ENCODE measurements at places on chromosomes 2 and 18. TPM values are rescaled to one million over a fixed set of nuclear protein-coding genes. Genes with fewer than 3 reads are reported as not detected.

Gene RAB6C
- 0.52 TPM for total RNA-seq

Gene SFTPB
- total RNA-seq = not detected

Gene PIK3C3
- 23.1 TPM for total RNA-seq

Gene SCN3A
- total RNA-seq = 0.33 TPM

Gene FEV
- total RNA-seq = not detected

Gene AMER3
- 0.78 TPM for total RNA-seq

DNA sequence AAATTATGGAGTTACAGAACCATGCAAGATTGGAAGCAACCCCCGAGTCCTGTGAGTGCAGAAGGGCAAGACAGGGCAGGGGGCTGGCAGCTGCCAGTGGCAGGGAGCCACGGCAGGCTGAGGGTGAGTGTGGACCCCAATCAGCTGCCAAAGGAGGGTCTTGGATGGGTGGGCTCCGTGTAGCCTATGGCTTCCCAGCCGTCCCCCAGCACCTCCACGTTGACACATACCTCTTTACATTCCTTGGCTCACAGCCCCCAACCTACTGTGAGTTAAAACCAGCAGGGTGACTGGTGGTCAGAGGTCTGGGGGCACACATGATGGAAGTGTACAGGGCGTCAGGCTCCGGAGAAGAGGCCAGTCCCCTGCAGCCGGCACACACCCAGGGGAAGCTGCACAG is 60.9 kb upstream of the SALL3 start:
- no peak for DNase-seq

DNA sequence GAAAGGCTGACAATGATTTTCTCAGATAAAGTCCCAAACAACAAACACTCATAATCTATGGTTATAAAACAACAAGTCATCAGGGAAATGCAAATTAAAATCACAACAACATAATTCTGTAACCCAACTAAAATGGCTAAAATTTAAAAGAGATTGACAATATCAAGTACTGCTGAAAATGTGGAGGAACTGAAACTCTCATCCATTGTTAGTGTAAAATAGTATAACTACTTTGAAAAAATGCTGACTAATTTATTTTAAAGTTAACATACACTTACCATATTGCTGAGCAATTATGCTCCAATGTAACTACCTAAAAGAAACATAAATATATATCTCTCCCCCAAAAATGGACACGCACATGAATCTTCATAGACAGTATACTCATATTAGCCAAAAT is 245.9 kb upstream of the SPOPL start:
- no peak for DNase-seq

DNA sequence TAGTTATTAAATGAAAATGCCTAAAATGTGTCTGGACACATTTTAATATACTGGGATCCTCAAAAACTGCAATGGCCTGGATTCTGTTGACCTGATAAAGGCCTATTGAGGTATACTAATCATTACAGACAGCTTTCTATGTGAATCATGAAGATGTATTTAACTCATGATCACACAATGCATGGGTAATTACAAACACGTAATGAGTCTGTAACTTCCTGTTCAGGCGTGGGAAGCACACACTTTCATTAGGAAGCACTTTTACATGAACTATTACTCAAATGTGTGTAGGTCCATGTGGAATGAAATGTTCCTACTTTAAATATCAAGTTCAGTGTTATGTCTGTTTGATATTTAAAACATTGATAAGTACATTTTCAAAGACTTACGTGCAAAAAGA is 108.7 kb downstream of the NCKAP5 start:
- no peak for DNase-seq

DNA sequence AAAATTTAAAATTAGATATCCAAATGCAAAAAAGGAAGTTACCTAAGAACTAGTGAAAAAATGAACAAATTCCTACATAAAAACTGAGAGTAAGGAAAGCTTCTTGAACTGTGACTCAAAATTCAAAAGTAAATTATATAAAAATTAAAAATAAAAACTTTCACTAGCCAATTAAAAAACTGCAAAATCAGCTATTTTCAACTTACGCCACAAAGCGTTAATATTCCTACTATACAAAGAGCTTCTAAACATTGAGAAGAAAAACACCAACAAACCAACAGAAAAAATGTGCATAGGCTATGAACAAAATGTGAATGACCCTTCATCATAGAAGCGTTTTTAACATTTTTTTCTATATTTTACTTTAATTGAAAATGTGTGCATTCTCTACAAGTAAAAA is 445.7 kb downstream of the CDH2 start:
- DNase-seq = no peak

DNA sequence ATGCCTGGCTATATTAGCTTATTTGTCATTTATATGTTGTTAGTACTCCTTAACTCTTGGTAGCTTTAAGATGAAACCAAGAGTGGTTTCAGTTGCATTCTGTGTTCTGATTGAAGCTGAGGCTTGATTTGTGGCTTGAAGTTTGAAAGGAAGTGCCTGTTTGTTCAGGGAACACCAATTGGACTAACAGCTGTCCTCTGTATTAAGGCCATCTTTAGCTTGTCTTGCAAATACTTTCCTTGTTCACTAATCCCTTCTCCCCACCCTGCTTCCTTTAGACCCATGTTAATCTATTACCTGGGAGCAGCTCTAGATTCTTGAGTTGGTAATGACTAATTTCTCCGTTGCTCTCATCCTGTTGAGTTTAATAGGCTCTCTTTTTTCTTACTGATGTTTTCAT is 13.4 kb downstream of the ITGA6 start:
- DNase-seq = no peak

DNA sequence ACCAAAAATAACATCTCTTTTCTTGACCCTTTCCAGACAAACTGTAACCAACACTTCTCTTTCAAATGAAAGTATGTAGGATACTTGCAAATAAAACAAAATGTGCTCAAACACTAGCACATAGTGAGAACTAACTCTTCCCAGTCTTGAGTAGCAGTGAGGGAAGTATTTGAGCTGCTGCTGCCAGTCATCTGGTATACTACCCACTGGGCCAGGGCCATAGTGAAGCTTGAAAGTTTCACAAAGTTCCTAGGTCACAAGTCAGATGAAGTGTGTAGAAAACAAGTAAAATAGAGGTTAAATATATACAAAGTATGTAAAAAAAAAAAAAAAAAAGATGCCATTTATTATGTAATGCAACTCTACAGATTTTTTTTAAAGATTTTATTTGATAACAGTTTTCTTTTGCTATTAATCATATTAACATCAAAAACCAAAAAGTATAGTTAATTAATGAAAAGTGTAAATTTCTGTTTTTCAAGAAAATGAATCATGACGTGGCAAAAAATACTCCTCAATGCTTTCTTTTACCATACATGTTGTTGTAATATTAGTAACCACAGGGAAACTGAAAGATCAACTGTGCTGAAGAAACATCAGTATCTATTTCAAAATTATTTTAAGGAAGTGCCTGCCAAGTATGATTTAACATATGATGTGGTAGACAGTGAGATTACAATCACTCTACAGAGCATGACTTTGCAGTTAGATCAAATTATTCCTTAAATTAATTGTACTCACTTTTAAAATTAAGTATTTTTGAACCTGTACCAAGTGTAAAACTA is 21.6 kb upstream of the TRIB2 start:
- no peak for DNase-seq

DNA sequence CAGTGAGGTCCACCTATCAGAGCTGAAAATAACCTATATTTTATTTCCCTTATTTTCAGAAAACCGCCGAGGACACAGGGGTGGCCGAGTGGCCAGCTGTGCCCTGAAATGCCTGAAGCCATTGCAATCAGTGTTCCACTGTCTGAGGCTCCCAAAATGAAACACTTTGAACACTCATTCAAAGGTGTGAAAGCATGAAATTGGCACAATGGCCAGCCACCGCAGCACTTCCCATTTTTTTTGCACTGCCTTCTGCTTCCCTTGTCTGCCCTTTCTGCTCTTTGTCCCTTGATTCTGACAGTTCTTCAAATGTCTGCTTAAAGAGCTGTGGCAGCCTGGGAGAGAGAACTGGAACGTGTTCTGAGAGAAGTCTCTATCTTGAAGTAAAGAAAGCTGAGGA is 1127.5 kb upstream of the CELF4 start:
- DNase-seq = no peak

GRCh38 chr2:235749121-235749770 is 255.4 kb downstream of the AGAP1 start:
- DNase-seq = no peak

GRCh38 chr2:9721344-9721743 is 90.5 kb upstream of the YWHAQ start:
- DNase-seq = no peak

DNA sequence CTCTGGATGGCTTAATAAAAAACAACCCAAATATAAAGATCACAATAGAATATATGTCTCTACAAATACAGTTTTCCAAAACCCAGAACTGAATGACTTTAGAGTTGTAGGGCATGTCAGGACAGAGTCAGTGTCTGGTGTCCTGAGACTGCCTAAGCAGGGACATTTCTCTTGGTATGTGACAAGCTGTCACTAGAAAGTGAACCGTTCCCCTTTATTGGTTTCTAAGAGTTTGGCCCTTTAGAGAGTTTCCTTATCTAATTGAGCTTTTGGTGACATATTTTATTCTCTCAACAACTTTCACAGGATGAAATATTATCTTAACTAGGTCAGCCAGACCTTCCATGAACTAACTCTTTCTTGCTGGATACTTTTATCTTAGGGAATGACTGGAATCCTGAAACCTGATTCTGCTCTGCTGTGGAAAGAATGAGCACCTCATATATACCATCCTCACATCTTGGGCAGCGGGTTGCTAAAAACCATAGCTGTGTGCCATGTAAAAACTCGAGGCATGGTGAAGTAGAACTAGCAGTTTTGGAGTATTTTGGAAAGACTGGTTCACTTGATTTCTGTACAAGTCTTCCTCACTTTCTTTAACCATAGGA is 54.8 kb downstream of the CAVIN2 start:
- DNase-seq = no peak
